ENCODE measurements at places on chromosomes 5 and 9.

- no peak for DNase-seq
Observed at GRCh38 chr9:125460346-125460745, 198.7 kb downstream of the GAPVD1 start.

DNA sequence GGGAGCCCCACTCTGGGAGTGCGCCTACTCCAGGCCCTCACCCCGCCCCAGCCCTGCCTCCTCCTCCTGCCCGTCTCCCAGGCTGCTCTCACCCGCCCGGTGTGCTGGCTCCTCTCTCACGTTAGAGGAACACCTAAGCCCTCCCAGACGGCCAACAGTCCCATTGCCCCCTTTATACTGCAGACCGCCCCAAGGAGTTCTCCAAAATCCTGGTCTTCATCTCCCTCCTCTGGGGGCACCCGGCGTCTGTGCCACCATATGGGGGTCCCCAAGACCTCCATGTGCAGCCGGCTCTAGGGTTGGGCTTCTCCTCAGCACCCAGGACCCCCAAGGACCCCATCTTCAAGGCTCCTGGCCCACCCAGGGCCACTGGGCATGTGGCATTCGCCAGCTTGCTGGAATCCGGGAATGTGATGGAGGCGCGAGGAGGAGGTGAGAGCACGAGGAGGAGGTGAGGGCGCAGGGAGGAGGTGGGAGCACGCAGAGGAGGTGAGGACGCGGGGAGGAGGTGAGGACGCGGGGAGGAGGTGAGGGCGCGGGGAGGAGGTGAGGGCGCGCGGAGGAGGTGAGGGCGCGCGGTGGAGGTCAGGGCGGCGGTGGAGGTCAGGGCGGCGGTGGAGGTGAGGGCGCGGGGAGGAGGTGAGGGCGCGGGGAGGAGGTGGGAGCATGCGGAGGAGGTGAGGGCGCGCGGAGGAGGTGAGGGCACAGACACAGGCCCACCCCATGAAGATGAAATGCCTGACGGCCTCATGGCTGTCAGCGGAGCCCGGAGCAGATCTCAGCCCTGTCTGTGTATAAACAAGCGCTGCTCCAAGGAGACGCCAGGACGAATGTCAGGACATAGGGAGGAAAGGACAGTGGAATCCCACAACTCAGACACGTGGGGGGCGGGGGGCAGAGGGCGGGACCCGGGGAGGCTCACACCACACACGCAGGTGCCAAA lies 41.2 kb downstream of the EXD3 start:
- DNase-seq: no peak

DNA sequence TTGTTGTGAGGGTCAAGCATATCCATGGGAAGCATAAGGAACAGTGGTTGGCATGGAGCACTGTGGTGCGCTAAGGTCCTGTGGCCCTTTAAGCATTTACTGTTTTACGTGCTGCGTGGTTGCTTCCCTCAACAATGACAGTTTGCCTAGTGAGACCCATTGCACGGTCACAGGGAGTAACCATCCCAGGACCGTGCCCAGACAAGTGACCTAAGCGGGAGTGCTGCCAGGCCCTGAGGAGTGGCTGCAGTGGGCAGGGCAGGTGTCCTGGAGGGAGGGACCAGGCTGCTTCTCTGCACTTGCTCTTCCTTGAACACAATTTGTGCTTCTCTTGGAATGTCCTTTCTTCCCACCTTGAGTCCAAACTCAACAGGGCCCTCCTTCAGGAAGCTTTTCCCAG lies 64.6 kb downstream of the RGS3 start:
- no peak for DNase-seq

- DNase-seq: no peak
Observed at GRCh38 chr5:126939887-126940286, 90.5 kb downstream of the MARCHF3 start.

DNA sequence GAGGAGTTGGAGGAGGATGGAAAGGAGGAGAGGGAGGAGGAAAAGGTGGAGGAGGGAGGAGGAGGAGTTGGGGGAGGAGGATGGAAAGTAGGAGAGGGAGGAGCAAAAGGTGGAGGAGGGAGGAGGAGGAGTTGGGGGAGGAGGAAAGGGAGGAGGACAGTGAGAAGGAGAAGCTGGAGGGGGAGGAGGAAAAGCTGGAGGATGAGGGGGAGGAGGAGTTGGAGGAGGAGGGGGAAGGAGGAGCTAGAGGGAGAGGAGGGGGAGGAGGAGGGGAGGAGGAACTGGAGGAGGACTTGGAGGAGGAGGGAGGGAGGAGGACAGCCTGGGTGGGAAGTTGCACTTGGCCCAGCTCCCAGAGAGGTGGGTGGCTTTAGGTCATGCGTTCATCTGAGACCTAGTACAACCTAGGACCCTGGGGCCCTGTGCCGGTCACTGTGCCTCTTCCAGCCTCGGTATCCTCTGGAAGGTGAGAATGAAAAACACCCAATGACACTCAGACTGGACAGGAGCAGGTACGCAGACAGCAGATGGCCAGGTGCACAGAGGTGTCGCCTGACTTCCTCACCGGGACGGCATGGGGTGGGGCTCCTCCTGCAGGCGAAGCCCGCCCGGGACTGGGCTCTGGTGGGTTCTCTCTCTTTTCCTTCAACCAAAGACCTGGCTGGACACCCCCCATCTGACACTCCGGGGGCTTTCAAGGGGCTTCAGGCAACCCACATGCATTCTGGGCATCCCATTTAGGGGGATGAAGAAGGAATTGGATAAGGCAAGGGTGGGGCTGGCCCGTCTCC lies 12.2 kb upstream of the SLC2A6 start:
- no peak for DNase-seq

GRCh38 chr9:33787839-33788238 lies 7.5 kb upstream of the PRSS3 start:
- no peak for DNase-seq

- DNase-seq: peak; percentile 30
Observed at GRCh38 chr5:80871541-80871961, 88.6 kb upstream of the RASGRF2 start.

- no peak for DNase-seq
Observed at GRCh38 chr5:39531306-39531705, 106.5 kb upstream of the DAB2 start.

DNA sequence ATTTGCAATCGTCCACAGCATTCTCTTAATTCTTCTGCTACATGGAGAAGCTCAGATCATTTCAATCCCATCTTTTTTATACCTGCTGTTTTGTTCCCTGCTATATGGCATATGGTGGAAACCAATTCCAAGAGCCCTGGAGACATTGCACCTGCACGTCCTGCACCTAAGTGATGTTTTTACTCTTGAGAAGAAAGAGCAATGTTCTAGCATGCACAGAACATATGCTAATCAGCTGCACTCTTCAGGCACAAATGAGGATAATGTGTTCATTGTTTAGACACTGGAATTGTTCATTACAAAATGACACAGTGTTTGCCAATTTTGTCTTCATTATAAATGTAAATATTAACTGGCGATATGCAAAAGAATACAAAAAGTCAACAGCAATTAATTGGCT lies 935.8 kb downstream of the TLE4 start:
- no peak for DNase-seq

GRCh38 chr9:117307701-117308100 lies 107.2 kb downstream of the ASTN2 start:
- DNase-seq: no peak

GRCh38 chr9:237141-237857 lies 22.6 kb downstream of the DOCK8 start:
- no peak for DNase-seq

GRCh38 chr9:24776226-24776625 lies 230.5 kb upstream of the IZUMO3 start:
- no peak for DNase-seq

GRCh38 chr5:163276466-163276865 lies 160.9 kb upstream of the CCNG1 start:
- no peak for DNase-seq

- no peak for DNase-seq
Observed at GRCh38 chr9:94168203-94169000, 84.1 kb downstream of the PTPDC1 start.

DNA sequence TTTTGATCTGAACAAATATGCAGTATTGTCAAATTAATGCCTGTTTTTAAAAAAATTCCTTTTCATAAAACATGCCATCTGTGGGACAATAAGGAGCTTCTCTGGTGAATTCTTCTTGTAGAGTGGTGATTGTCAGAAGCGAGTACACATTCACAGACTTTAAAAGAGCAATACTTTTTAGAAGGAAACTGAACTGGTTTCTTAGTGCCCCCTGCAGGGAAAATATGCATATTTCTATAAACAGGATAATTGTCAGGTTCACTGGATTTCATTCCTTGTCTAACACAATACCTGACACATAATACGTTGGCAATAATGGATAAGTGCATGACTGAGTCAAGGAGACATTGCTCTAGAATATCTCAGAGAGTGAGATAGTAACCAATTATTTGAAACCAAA lies 133.7 kb downstream of the KIF4B start:
- DNase-seq: no peak

DNA sequence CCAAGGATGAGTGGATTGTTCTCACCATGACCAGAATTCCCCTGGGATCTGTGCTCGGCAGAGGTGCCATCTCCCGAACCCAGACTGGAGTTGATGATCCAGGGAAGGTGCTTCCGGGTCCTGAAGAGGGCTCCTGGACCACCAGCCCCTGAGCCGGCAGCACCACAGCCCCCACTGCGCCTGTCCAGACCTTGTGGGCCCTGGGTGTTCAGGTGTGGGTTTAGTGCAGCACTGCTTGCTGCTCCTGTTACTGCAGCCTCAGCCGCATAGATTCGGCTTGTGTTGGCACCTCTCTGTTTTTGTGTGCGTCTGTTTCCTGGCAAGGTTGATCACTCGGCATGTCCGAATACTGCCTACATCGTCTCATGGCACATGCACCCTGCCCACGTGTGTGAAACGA lies 16.3 kb upstream of the NPM1 start:
- no peak for DNase-seq

- no peak for DNase-seq
Observed at GRCh38 chr5:172700365-172701290, 59.6 kb downstream of the NEURL1B start.

GRCh38 chr5:172104801-172105701 lies 83.0 kb downstream of the STK10 start:
- no peak for DNase-seq

DNA sequence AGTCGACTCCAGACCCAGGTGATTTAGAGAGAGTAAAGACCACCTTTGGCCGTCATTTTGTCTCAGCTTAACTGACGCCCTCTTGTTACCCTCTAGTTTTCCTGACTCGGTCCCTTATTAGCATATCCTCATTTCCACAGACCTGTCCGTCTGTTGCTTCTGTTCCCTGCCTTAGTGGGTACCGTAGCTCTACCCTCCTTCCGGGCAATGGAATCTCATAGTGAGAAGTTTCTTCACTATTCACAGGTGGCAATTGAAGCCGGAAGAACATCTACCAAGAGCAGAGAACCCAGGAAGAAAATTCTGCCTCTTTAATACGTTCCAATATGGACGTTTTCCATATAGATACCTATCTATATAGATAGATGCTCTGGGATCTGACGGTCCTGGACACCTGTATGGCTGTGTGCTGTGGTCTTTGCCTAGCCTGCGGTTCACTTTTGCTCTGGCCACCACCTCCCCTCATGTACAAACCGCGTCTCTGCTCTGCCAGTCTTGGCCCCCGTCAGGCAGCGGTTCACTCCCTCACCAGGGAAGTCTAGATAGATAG lies 652 bp upstream of the TMEM161B start:
- no peak for DNase-seq

GRCh38 chr9:83056174-83056573 lies 6.8 kb downstream of the RASEF start:
- DNase-seq: no peak

DNA sequence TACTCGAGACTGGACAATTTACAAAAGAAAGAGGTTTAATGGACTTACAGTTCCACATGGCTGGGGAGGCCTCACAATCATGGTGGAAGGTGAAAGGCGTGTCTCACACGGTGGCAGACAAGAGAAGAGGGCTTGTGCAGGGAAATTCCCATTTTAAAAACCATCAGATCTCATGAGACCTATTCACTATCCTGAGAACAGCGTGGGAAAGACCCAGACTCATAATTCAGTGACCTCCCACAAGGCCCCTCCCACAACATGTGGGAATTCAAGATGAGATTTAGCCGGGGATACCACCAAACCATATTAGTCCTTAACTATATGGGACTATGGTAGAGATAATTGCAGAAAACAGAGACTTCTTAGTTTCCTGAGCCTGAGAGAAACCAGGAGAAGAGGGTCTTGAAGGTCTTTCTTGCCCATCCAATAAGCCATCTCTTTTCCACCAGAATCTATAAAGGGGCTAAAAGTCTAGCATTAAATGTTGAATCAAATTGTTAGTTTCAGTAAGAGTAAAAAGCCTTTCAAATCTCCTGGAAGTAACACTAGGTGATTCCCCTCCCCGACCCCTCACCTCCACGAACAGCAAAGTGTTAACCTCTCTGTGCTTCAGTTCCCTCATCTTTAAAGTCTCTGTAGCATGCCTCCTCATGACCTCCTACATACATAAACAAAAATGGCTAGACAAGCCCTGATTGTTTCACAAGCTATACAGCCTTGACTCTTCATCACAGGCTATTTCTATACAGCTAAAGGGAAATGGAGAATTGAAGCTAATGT lies 259.1 kb downstream of the TMEM167A start:
- no peak for DNase-seq

DNA sequence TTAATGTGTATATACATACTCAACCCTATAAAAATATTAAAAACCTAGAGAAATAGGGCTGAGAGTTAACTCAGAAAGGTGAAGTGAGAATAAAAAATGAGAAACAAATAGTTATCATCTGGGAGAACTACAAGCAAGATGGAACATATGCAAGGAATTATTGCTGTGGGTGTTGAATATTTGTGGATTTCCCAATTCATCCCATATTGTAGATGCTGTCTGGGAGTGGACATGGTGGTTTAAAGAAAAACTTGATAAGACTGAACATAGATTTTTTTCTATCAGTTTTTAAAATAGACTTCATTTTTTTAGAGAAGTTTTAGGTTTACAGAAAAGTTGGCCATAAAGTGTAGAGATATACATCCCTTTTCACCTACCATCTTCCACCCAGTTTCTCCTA lies 263.5 kb downstream of the SPATA31D1 start:
- DNase-seq: no peak

DNA sequence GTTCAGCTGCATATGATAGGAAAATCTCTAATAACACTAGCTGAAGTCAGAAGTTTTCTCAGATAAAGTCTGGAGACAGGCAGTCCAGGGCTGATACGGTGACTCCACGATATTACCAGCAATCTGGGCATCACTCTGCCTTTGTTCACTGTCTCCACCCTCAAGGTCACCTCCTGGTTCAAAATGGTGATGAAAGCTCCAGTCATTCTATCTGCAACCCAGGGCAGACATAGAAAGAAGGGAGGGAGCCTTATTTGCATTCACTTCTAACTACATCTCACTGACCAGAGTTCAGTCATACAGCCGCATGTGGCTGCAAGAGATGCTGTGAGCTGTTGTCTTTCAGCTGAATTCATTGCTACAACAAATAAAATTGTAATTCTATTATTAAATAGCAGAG lies 22.4 kb upstream of the GPR151 start:
- no peak for DNase-seq

GRCh38 chr9:805151-805550 lies 36.3 kb upstream of the DMRT1 start:
- DNase-seq: no peak

- DNase-seq: no peak
Observed at GRCh38 chr5:72179816-72180440, 72.7 kb downstream of the MAP1B start.

GRCh38 chr5:2642684-2643345 lies 108.7 kb downstream of the IRX2 start:
- DNase-seq: peak; percentile 41

All from SJSA1 (cell line).